ENCODE measurements at places on chromosomes 4 and X. TPM values are rescaled to one million over a fixed set of nuclear protein-coding genes. Genes with fewer than 3 reads are reported as not detected.

DGAT2L6 gene
- 0.09 TPM for polyA plus RNA-seq

ASB9 gene
- polyA plus RNA-seq, result 11.2 TPM

FAM50A gene
- polyA plus RNA-seq, result 51.8 TPM

- DNase-seq, result no peak
Observed at GRCh38 chrX:46737041-46737440, 21.9 kb downstream of the SLC9A7 start.

- DNase-seq, result no peak
Observed at GRCh38 chr4:137363496-137363895, 168.8 kb downstream of the PCDH18 start.

- DNase-seq, result peak; percentile 60
Observed at GRCh38 chr4:76897536-76898384, at the start of gene SOWAHB. Gene SOWAHB (minus strand): TSS chr4:76898144. CDS start chr4:76897849, 295 bp downstream.

GRCh38 chr4:110042545-110043517 is 130.1 kb downstream of the EGF start:
- no peak for DNase-seq

All from left renal cortex interstitium (tissue), 4 donors.